ENCODE measurements at places on chromosomes 1 and 21.

GRCh38 chr1:217089361-217090014, 366.3 kb upstream of the ESRRG start:
- DNase-seq: no peak

DNA sequence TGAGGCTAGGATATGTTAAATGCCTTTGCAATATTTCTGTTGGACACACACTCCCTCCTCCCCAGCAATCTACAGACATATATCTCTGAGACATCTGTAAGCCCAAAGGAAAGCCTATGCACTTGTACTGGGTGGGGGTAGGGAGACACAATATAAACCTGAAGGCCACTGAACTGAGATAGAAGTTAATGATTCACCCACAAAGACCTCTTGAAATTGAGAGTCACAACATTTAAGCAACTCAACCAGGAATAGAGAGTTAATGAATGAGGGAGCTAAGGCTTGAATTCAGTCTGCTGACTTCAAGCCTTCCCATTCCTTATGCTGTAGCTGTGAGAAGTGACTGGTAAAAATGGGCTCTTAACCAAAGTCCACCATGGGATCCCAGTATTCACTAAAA, 5.0 kb downstream of the OR10J1 start:
- no peak for DNase-seq

DNA sequence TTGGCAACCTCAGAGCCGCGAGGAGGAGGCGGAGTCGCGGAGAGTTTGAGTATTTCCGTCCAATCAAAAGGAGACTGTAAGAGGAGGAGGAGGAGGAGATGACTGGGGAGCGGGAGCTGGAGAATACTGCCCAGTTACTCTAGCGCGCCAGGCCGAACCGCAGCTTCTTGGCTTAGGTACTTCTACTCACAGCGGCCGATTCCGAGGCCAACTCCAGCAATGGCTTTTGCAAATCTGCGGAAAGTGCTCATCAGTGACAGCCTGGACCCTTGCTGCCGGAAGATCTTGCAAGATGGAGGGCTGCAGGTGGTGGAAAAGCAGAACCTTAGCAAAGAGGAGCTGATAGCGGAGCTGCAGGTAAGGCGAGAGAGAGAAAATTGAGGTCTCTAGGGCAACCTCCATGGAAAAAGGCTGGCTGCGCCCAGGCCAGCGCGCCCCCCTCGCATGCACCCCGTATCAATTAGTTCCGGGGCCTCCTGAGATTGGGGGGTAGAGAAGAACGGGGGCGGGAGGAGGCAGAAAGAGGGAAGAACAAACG, at the start of gene PHGDH:
TSS of gene PHGDH (plus strand) at position 131 of the 538 bp plus-strand sequence. CDS start at position 220, 89 bp downstream.
- DNase-seq: no peak

GRCh38 chr1:99328171-99328570, 63.9 kb downstream of the PLPPR4 start:
- no peak for DNase-seq

DNA sequence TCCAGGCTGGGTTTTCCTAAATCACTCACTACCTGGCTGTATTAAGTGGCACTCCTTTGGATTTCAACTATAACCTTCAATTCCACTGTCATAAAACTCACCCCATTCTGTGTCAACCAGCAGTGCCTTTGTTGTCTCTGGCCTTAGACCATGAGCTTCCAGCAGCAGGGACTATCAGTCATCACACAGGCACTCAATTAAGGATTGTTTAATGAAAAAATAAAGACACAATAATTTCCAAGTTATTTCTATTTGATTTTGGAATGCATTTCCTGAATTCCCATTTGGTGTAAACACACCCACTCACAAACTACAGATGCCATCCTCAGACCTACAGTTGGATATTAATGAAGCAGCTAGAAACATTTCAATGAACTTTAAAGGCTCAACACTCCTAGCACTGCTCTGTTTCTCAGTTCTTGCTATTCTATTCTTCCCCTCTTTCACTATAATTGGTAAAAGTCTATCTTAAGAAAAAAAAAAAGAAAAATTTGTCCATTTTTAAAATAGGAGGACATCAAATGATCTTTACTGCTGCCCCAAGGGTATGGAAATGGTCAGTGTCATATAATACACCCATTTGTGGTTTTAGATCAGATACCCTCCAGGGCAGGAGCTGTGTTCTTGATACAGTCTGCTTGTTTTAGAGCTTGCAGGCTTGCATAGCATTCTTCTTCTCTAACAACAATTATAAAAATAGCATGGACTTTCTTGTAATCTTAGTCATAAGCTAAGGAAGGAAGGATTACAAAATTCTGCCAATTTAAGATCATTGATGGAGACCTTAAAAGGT, 156.4 kb downstream of the PTGER3 start:
- no peak for DNase-seq

GRCh38 chr1:243559575-243560162, 290.4 kb downstream of the AKT3 start:
- no peak for DNase-seq

DNA sequence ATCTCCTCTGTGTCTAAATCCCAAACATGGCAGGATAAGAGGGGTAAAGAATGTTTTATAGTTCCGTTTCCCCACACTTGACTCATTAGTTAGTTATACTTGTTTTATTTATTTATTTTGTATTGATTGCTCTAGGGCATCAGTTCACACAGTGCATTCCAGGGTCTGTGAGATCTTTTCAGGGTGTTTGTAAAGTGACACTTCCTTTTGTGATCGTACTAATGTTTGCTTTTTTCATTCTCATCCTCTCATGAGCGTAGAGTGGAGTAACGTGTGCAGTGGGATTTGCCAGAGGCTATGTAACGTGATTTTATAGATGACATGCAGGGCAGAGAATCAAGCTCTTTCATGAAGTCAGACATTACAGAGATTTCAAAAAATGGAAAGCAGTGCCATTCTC, 103.2 kb downstream of the SCCPDH start:
- no peak for DNase-seq
